ENCODE measurements at places on chromosomes 12 and 14. TPM values are rescaled to one million over a fixed set of nuclear protein-coding genes. Genes with fewer than 3 reads are reported as not detected.

TWF1 gene
- 58.4 TPM for total RNA-seq

PRB2 gene
- not detected for total RNA-seq

DACT1 gene
- total RNA-seq = 8.2 TPM

PPP1R1A gene
- 22.3 TPM for total RNA-seq

SPATS2 gene
- 84.4 TPM for total RNA-seq
